Stimulated activated CD8-positive, alpha-beta memory T cell treated with anti-CD3 and anti-CD28 coated beads, Interleukin-2, amount 100 ng/mL, for 48 hours (primary cell): ENCODE measurements at places on chromosomes 12 and 14.

DNA sequence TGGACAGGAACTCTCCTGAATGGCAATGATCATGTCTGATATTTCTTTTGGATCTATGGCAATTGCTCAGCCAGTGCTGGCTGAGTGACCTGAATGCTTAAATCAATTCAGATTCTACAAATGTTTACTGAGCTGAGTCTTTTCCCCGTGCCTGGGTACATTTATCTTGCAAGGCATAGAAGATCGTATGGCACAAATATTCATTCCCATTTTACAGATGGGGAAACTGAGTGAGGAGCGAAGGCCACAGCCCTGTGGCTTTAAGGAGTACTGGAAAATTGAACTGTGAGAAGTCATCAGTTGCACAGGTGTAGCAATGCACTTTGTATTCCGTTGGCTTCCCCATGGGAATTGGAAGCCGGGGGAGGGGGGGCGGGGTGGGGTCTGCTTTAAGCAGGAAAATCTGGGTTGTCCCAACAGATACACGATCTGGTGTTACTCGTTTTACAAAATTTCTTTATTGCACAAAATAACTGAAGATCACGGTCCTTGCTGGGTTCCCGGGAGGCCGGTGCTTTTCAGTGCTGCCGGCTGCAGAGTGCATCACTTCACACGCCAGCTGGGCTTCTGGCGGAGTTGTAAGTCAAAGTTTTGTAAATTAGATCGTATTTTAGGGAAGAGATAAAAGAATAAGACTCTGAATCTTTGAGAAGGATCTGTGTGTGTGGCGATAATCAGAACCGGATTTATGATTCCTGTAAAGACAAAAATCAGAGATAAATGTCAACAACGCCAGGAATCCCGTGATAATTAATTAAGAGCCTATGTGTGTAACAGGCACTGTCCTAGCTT, 75.0 kb upstream of the MAP1LC3B2 start:
- DNase-seq, result no peak

DNA sequence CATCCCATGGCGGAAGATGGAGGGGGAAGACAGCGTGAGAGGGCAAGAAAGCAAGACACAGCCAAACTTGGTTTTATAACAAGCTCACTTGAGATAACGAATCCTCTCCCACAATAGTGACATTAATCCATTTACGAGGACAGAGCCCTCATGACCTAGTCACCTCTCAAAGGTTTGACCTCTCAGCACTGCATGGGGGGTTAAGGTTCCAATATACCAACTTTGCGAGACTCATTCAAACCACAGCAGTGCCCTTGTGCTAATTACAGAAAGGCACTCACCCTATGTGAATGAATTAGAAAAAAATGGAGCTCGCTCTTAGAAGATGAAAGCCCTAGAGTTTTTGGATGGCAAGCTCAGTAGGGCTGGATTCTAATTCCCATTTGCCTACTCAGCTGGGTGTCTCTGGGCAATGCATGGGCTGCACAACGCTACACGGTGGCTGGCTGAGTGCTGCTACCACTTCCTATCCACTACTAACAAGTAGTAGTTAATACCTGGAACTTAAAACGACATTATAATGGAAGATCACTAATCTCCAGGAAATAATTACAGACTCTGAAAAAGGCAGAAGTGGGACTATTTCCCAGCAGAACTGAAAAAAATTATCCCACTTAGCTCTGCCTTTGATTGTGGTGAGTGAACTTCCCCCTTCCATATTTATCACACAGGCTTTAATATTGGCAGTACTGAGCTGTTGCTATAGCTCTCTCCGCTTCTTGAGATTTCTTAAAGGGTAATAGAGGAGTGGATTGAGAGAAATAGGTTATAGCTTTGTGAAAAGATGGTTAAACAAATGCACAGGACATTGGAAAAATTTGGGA, 27.5 kb downstream of the TESPA1 start:
- no peak for DNase-seq

GRCh38 chr12:71945121-71945520, 6.5 kb downstream of the TPH2 start:
- no peak for DNase-seq

- no peak for DNase-seq
These were observed 109.2 kb downstream of the ATXN7L3B start for GRCh38 chr12:74646831-74647230.

GRCh38 chr12:109968032-109968420, 28.1 kb downstream of the GIT2 start:
- no peak for DNase-seq

DNA sequence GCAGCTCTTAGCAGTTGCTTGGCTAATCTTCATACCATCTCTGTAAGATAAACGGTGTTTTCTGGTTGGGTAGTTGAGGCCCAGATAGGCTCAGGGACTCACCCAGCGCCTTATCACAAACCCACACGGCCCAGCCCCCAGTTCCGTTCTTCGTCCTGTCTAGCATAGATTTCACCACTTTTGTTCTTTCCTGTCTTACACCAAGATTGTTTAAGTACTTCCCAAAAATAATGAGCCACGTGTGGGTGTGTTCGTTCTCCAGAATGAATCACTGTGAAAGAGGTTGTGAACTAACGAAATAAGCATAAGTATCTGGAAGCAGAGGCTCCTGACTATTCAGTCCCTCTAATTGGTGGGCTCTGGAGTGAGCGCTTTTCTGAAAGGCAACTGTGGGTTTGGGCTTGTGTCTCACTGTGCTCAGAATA, 21.4 kb downstream of the ACVR1B start:
- peak; percentile 69 for DNase-seq

DNA sequence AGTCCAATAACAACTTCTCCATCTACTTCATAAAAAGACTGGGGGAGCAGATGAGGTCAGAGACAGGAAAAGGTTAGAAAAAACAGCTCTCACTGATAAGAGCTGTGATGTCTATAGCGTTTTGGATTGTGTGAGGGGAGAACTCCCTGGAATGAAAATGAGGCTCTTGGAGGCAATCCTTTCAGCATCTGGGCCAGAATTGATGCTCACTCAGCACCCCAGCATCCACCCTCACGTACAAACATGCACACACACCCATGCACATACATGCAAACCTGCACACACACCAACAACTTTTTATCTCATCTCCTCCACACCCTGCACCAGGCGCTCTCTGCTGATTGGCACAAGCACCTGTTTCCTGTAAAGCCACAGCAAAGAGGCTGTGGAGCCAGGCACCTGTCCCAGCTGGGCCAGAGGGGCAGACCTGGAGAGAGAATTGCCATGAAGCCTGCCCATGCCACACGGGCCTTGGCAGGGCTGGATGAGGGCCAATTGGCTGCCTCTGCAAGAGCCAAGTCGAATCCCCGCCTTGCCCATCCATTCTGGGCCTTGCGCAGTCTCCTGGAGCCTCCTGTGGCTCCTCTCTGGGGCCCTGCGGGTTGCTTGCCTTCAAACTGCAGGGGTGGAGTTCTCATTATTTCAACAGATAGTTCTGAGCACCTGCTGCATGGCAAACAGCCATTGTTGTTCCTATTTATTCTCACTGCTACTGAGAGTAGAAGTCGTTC, 53.1 kb downstream of the SYNE3 start:
- DNase-seq, result no peak

DNA sequence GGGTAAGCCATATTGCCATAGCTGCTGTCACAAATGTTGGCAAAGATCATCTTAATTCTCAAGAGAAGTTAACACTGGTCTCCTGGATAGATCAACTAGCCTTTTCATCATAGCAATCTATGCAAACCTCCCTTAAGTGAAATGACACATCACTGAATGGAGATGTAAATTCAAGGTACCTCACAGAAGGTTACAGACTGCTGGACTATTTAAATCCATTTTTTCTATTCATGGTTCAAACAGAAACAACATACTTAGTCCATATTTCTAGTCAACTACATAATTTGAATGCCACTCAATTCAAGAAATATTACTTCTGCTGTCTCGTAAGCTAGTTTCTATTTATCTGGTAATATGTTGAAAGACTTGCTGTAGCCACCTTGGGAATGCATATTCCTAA, 748.3 kb downstream of the C12orf50 start:
- DNase-seq, result no peak

DNA sequence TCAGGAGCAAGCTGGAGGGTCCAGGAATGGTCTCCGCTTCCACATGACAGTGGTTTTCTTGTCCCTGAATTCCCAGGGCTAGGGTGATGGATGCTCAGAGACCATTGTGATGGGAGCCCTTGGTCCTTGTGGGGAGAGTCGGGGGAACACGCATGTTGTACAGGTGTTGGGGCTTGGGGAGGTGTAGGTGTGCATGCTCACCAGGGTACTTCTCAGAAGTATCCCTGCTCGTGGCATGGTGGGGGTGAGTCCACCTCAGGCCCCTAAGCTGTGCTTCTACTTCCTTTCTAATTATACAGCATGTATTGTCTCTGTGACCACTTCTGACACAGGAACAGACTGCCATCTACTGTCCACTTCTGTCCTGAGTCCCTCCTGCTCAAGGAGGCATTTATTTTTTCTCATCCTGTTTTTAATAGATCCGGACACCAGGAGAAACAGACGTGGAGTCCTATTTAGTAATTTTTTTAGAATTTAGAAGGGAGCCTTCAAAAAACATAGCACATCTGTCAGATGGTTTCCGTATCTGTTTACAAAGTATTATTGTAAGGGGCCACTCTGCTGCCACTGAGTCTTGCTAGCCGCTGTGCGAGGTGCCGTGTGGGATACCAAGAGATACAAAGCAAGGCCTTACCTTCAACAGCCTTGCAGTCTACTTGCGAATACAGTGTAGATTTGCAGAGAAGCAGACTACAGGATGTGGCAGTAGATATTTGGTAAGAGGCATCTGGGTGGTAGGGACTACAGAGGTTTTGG, 10.5 kb downstream of the NTF3 start:
- no peak for DNase-seq

DNA sequence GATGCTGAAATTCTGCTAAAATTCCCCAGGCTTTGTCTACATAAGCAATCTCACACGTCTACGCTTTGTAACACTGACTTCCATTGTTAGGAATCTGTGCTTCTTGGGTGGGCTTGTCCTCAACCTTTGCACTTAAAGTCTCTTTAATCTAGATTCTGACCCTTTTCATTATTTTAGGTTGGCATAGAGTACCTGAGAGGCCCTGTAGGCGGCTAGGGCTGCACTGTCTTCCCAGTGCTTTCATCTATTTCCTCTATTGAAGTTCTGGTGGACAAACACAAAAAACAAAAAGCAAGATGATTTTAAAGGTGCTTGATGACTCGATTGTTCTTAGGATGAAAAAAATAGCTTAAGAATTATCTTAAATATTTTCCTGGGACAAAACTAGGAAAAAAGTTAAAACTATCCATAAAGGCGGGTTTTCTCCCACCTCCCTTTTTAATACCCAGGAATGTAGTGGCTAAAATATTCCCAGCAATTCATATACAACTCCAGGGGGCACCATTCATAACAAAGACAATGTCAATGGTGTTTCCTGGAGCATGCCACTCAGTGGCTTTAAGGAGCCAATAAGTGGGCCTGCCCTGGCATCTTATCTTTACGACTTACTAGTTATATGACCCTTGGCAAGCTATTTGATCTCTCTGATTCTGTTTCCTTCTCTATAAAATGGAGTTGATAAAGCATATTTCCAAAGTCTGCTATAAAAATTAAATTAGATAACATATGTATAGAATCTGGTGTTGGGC, 197.5 kb downstream of the STXBP6 start:
- no peak for DNase-seq

GRCh38 chr12:120118321-120119061, 1.9 kb upstream of the RAB35 start:
- no peak for DNase-seq

GRCh38 chr12:31315044-31315715, 10.8 kb downstream of the SINHCAF start:
- no peak for DNase-seq

DNA sequence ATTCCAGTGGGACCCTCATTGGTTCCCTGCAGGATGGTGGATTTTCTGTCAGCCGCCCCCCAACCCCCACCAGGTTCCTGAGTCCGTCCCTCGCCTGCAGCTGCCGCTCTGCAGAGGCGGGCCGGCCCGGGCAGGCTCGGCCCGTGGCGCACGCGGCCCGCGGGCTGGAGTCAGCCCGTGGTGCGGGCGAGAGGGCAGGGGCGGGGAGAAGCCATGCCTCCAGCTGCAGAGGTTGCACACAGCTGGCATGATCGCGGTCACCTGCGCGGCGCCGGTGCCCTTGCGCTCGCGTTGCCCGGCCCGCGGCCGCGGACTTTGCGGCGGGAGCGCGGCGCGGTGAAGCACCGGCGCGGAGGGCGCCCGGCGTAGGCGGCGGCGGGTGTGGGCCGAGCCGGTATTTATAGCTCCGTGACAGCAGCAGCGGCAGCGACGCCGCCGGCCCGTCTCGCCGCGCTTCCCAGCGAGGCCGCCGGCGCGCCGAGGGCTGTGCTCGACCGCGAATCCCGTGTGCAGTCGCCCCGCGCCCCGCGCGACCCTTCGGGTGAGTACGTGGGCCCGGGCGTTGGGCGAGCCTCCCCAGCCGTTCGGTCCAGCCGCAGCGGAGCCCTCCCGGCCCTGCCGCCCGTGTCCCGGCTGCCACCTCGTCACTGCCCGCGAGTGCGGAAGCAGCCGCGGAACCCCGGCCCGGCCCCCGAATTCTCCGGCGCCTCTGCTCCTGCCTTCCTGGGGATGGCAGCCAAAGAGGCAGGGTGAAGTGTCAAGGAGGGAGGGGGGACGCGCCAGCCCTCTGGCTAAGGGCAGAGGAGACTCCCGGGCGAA, at the start of gene TMEM117:
TMEM117 (plus strand) TSS at position 426 of the 819 bp plus-strand sequence.
- peak; percentile 30 for DNase-seq

GRCh38 chr12:121167232-121167820, 34.6 kb downstream of the P2RX7 start:
- no peak for DNase-seq

GRCh38 chr14:101634850-101635748, 73.8 kb downstream of the DIO3 start:
- DNase-seq, result no peak

- no peak for DNase-seq
These were observed 91.9 kb upstream of the OVCH1 start for GRCh38 chr12:29589286-29589820.

- no peak for DNase-seq
These were observed 845 bp upstream of the AGAP2 start for GRCh38 chr12:57739387-57739786.

- DNase-seq, result no peak
These were observed 38.9 kb downstream of the NELL2 start for GRCh38 chr12:44837114-44837755.

- no peak for DNase-seq
These were observed 51.3 kb upstream of the A2ML1 start for GRCh38 chr12:8771072-8771471.

GRCh38 chr12:20089077-20089476, 279.3 kb upstream of the PDE3A start:
- no peak for DNase-seq

- no peak for DNase-seq
These were observed 6.1 kb upstream of the PSMA6 start for GRCh38 chr14:35286003-35286600.

GRCh38 chr12:104303538-104304151, at the start of gene EID3:
TSS of gene EID3 (plus strand) at chr12:104303739. CDS start at chr12:104303935, 196 bp downstream.
- peak; percentile 88 for DNase-seq

DNA sequence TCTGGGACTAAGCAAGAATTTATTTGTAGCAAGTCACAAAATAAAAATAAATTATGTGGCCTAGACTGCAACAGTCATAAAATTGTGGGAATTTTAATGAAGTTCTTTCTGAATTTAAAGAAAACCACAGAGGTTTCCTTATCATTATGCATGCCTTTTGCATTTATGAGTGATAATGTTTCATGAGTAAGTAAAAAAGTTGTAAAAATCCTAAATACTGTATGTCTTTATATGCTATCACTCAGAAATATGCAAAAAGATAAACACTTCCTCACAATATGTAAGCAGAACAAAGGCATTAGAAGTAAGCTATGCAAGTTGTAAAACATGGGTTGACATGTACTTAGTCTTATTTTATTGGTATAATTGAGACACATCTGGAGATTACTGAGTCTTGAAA, 239.4 kb upstream of the PDE3A start:
- DNase-seq, result no peak

GRCh38 chr14:34614638-34615037, 15.3 kb downstream of the SNX6 start:
- DNase-seq, result no peak
